ENCODE measurements at places on chromosomes 3 and 15.

GRCh38 chr3:127738192-127738840 is 65.6 kb downstream of the ABTB1 start:
- DNase-seq, result no peak

GRCh38 chr15:40136470-40137302 is 24.2 kb upstream of the BUB1B start:
- DNase-seq, result no peak

GRCh38 chr3:127363171-127363570 is 75.3 kb upstream of the PRR20G start:
- DNase-seq, result no peak

DNA sequence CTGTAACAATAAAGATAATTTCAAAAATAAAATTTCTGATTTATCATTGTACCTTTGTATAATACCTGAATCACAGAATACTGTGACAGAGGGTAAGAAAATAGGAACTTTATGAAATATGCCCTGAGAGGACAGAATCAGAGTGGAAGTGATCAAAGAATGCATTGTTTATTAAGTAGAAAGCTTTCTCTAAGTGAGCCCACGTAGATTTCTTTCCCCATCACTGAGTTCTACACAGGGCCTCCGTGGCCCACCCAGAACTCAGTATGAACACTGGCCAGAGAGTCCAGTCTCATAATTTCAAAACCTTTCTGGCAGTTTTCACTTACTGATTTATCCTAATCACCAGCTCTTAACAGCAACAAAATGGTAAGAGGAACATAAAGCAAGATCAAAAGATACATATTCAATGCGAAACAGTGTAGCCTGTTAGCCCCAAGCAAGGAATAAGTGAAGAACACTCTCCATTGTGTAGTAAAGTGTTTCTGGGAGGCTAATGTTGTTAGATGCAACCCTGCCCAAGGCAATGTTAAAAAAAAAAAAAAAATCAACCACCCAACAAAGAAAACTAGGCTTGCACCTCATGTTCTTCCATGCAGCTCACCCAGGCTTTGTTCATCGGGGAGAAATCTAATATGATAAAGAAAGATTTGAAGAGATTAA is 341.3 kb downstream of the LSAMP start:
- DNase-seq, result no peak

- DNase-seq, result no peak
Measured at GRCh38 chr3:65439641-65440284, 599.0 kb downstream of the MAGI1 start.

DNA sequence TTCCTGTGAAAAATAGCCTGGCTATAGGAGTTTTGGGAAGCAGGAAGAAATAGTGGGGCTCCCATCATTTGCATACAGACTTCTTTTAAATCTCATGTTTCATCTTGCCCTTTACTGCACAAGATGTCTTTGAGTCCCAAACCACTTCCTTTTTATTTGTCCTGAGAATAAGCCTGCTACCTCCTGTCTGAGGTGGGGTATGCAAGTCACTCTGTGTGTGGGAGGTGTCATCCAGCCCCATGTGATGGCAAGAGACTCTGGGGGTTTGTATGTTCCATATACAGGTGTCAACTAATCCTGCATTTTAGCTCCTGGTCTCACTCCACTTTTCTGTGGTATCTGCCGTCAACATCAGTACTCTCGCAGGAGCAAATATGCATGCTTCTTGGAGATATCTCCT is 102.0 kb downstream of the OTOL1 start:
- no peak for DNase-seq

GRCh38 chr3:186523434-186523833 is 20.7 kb downstream of the CRYGS start:
- DNase-seq, result no peak

- DNase-seq, result no peak
Measured at GRCh38 chr15:64152507-64153387, 1.2 kb downstream of the SNX22 start.

GRCh38 chr3:150291515-150291914 is 116.6 kb upstream of the TSC22D2 start:
- DNase-seq, result no peak

GRCh38 chr3:134798681-134799311 is 3.7 kb downstream of the EPHB1 start:
- no peak for DNase-seq

- no peak for DNase-seq
Measured at GRCh38 chr3:119939077-119939476, 155.2 kb downstream of the GSK3B start.

DNA sequence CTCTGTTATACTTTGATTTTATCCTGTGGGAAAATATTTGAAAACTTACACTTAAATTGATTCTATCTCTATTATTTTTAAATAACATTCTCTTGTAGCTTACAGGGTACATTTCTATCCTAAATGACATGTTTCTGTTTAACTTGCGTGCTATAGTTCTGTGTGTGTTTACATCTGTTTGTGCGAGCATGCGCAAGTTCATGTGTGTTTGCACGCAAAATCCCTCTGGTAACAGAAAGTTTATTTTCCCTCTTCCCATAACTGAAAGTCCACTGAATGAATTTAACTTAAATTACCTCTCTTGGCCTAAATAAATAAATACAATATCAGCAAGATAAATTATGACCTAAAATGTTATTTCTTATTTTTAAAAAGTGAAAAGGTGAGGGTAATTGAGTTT is 117.3 kb upstream of the NEO1 start:
- no peak for DNase-seq

DNA sequence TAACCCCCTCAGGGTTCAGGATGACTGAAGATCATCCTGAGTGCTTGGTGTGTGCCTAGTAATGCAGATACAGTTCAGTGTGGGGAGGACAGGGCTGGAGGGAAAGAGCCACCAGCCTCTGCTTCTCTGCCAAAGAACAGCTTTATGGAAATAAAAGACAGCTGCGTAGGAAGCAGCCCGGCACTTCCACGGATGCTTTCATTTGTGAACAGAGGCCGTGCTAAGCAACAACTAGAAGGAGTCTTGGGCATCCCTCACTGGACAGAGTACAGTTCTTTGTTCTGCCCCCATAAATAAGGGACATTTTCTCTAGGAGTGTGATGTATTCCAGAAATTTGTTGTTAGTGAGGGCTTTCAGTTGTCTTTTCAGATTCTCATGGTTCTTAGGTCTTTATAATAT is 194.8 kb upstream of the RGMA start:
- DNase-seq, result no peak

GRCh38 chr3:143822374-143822773 is 25.9 kb downstream of the SLC9A9 start:
- no peak for DNase-seq

GRCh38 chr3:50166620-50167019 is 11.5 kb downstream of the SEMA3F start:
- no peak for DNase-seq

DNA sequence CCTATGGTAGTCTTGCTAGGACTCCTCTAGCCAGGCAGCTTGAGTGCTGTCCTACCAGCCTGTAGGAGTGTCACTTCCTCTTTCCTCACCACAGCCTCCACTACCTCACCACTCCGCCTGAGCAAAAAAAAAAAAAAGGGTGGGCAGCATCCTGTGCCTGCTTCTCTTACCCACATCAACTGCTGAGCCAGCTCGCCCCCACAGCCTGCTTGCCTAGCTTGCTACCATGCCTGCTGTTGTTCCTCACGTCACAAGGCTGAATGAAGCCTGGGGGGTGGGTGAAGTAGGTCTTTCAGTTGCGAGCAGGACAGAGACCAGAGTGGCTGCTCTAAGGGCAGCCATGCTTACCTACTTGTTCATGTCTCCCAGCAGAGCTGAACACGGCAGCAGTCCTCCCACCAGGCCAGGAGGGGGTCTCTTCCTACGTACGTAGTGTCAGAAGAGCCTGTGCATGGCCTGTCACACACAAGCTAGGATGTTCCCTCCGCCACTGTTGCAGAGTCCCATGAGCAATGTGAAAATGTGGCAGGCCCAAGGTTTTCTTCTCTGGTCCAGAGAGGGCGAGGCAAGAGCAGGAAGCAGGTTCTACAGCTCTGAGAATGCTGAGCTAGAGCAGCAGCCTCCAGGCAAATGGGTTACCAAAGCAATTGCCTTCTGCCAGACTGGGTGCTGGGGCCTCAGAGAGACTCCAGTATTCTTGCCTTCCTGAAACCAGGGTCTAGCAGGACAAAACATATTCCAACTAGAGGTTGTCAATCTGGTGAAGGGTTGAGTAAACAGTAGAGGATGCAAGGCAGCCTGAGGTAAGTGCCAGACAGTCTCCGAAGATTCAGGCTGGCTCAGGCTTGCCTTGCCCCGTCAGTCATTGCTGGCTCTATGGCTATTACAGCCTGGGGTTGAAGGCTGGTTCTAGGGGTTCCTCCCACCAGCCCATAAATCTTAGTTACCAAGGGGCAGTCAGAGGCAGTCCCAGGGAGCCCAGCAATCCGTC is 8.1 kb downstream of the PPM1M start:
- DNase-seq, result no peak

DNA sequence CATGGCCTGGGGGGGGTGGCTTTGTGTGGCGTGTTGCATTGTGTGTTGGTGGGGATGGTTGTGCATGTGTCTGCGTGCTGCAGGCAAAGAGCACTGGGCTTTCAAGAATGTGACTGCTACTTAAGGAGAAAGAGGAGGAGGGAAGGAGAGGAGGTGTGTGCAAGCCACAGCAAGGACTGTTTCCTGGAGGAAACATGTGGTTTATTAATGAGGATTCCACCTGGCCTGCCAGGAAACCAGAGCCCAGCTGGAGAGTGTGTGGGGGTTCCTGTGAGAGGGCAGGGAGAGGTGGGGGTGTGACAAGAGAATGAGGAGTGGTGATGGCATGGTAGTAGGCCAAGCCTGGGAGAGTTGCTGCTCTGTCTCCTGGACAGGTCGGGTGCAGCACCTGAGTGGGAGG is 258.1 kb upstream of the ROPN1 start:
- DNase-seq, result no peak

DNA sequence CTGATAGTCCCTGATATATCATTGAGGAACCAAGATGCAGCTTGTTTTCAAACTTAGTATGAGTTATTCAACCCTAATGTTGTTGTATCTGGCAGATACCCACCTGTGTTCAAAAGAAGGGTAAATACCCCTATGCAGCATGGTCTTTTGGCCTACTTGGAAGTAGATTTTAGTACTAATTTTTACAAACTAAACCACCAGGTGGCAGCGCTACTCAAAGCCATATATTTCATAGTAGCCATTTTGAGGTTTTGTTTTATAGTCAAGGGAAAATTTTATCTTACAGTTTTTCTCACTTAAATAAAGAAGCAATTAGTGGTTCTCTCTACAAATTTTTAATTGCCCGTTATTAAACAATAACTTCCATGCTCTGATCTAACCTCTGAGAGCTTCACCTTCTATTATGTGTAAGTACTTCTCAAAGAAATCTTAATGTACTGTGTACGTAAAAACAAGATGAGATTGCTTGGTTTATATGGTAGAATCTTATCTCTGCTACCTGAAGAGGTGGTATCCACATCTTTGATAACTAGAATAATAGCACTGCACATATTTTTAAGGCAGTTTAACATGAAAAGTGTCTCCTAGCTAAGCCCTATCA is 31.5 kb upstream of the MLF1 start:
- no peak for DNase-seq

- DNase-seq, result no peak
Measured at GRCh38 chr15:86796521-86796920, 716.9 kb downstream of the AGBL1 start.
